Activated CD8-positive, alpha-beta memory T cell treated with anti-CD3 and anti-CD28 coated beads for 24 hours (primary cell): ENCODE measurements at places on chromosomes 7 and 10.

DNA sequence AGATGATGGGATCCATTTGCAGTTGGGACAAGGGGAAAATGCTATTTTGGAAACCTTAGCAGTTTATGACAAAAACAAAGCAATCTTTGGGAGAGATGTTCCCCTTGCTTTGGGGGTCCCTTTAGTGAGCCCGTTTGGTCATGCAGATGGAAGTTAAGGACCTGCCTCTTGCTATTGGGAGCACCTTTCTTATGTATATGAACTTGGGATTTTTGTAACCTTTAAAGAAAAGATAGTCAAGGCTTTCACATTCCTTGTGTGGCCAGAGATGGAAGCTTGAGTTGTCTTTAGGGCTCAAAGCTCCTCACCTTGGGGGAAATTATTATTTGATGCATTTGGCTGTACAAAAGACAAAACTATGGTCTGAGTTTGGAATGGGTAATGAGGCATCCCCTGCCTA lies 179.0 kb upstream of the PLPP4 start:
- DNase-seq, result no peak

DNA sequence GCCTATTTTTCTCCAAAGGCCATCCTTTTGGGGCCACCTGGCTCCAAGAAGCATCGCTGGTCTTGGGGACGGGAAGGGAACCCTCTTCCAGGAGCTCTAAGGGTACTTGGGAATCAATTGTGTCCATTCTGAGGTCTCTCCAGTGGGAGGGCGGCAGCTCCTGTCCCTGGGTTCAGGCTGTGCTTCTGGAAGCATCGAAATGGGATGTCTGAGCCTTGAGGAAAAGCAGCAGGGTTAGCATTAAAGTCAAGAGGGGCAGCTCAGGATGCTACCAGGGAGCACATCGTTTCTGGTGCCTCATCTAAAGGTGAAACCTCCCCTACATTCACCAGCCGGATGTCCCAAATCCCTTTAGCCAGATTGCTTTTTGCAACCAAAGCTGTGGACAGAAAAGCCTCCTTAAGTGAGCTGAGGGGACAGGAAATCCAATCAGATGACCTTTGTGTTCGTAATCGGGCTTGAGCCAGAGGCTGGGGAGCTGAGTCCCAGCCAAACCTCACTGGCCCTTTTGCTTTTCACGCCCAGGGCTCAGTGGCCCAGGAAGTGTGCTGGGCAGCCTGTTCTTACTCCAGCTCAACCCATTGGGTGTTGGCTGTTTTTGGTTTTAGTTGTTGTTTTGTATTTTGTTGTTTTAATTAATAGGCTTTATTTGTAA lies 88.8 kb upstream of the ANLN start:
- no peak for DNase-seq

- no peak for DNase-seq
These were observed 33.3 kb downstream of the PKD1L1 start for GRCh38 chr7:47914717-47915615.

DNA sequence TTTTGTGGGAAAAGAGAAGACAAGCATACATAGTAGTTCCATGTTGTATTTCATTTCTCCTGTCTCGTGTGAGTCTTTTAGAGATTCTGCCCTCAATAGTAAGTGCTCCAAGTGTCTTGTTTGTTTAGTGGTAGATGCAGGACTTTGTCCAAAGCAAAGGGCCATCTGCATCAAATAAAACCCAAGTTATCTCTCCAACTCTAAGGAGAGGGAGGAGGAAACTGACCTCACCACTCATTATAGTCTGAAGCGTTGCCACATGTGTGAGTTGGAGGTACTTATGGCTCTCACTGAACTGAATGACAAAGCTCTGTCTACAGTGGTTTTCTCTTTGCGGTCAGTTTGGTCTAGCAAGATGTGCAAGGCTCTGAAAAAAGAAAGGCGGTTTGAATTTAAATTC lies 272.6 kb downstream of the DOCK4 start:
- DNase-seq, result no peak

GRCh38 chr10:32621969-32622368 lies 176.0 kb downstream of the CCDC7 start:
- DNase-seq, result no peak

GRCh38 chr7:121447911-121448300 lies 51.8 kb upstream of the FAM3C start:
- DNase-seq, result no peak

GRCh38 chr10:117483056-117483590 lies 59.4 kb upstream of the EMX2 start:
- DNase-seq, result no peak

GRCh38 chr7:65980478-65981250 lies 1.3 kb downstream of the GUSB start:
- peak; percentile 74 for DNase-seq

DNA sequence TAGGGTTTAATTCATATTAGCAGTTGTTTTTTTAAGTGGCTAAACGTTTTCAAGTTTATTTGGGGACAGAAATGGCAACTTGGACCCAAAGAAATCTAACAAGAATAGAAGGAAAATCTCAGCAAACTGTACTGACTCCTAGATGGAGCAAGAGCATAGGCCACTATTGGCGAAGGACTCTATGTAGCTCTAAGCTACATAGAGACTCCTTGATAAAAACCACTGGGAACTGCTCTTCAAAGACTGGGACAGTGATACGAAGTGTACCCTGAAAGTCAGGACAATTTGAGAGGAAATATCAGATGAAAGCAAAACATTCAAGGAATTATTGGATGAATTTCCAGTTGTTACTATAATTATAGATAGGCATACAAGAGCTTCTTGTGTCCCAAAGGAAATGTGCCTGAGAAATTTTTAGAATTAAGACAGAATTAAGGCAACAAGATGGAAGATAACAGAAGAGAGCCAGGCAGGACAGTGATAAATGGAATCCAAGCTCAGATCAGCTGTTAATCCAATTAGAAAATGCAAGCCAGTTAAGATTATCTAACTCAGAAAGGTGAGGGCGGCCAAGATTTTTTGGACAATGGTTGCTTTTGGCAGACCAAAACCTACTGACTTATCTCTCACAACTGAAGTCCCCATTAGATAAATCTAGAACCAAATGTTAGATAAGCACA lies 103.7 kb upstream of the IFRD1 start:
- DNase-seq, result no peak

DNA sequence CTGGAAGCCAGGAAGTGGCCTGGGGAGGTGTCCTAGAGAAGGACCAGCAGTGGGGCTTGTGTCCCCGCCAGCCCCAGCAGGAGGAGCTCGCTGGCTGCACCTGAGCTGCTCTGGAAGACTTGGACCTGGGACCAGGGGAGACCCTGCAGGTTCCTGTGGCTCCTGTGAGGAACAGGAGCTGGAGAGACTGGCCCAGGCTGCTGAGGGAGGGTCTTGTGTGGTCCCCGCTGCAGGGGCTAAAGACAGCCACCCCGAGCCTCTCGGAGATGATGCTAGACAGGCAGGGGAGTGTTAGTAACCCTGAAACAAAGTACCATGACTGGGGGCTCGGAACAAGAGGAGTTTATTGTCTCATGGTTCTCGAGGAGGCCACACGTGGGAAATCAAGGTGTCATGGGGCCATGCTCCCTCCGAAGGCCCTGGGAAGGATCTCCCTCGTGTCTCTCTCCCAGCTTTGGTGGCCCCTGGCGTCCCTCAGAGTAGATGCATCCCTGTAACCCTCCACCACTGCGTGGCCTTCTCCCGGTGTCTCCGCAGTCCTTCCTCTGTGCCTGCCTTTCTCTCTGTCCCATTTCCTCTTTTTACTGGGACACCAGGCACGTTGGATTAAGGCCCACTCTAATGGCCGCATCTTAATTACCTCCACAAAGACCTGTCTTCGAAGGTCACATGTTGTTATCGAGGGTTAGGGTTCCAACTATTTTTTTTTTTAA lies 348.4 kb downstream of the GLRX3 start:
- DNase-seq, result no peak

- DNase-seq, result no peak
These were observed 75.5 kb upstream of the CXCL12 start for GRCh38 chr10:44460416-44460815.

GRCh38 chr10:113691381-113691780 lies 11.7 kb downstream of the CASP7 start:
- no peak for DNase-seq

DNA sequence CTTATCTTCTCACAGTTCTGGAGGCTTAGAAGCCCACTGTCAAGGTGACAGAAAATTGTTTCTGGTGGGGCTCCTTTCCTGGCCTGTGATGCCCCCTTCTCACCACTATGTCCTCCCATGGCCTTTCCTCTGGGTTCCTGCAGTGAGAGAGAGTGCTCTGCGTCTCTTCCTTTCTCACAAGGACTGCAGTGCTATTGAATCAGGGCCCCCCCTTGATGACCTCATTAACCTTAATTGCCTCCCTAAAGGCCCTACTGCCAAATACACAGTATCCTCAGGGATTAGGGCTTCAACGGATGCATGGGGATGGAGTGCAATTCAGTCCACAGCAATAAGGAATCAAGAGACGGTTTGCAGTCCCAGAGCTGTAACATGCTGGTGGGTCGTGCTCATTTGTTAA lies 82.0 kb upstream of the GRB10 start:
- DNase-seq, result peak; percentile 7

- no peak for DNase-seq
These were observed 4.5 kb upstream of the ITGB1 start for GRCh38 chr10:32962521-32962920.

GRCh38 chr7:22681852-22682657 lies 44.9 kb upstream of the IL6 start:
- DNase-seq, result no peak

DNA sequence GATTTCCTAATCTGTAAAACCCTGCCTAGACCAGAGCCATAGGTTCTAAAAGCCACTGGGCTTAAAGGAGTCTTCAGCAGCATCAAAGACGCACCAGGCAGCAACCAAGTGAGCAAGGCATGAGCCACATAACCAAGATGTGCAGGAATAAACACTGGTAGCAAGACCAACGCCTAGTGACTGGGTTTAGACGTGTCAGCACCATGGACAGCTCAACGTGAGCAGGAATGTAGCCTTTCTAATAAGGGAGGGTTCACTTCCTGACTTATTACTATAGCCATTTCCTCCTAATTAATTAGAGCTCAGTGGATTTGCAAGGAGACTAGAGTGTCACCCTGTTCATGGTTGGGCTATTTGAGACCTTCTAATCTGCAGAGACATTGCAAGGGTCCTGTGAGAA lies 223.7 kb downstream of the LHFPL3 start:
- DNase-seq, result no peak
